ENCODE measurements at places on chromosomes 13 and 19. TPM values are rescaled to one million over a fixed set of nuclear protein-coding genes. Genes with fewer than 3 reads are reported as not detected.
A peak's percentile ranks its signal among the peaks of the same experiment; 100 is the strongest.

GRCh38 chr19:29866011-29866410, 54.2 kb downstream of the CCNE1 start:
- no peak for DNase-seq

DNA sequence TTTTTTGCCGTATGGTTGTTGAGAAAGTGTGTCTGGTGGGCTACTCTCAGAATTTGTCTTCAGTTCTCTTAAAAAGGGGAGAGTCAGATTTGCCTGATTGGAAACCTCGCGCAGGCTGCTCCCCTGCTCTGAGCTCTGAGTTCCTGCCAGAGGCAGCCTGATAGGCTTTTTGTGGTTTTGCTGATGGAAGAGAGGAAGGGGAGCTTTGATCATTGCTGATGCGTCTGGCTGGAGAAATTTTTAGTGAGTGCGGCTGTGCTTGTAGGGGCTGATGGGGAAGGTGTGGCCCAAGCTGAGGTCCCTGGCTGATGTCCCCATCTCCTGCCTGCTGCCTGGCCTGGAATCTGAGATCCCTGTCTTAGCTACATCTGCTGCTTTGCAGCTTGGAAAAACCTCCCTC, 2.8 kb downstream of the CHST8 start:
- DNase-seq, result no peak

- DNase-seq, result no peak
Measured at GRCh38 chr13:53174545-53174944, 145.9 kb downstream of the OLFM4 start.

GRCh38 chr19:28422791-28423650, 789.9 kb downstream of the UQCRFS1 start:
- DNase-seq, result no peak

DNA sequence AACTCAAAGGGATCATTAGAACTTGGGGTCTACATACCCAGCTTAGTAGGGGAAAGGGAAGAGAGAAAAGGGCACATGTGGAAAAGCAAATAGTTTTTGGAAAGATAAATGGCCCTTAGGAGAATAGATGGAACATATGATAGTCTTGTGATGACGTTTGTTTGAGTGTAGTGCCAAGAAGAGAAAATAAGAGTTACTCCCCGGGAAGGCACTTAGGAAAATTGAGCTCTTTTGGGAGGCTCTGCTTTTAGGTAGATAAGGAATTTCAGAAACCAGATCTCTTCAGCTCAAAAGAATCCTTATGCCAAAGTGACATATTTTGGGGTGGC, 44.8 kb upstream of the SERTM1 start:
- no peak for DNase-seq

GRCh38 chr19:2982983-2983350, 5.6 kb downstream of the TLE6 start:
- DNase-seq, result no peak

DNA sequence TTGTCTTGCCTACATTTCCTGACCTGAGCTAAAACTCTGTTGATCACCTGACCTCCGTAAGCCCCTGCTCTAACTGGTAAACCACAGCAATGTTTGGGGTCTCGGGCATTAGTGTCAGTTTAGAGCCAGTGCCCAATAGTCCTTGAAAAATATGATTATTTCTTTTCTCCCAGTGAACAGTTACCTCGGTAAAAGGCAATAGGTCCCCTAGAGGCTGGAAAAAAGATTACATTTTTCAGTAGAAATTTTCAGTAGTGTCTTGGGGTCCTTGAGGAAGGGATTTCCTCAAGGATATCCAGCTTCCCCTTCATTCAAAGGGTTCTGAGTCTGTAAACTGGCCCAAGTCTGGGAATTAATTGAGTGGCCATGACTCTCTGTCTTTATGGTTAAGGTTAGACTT, 177.5 kb downstream of the SLC7A1 start:
- DNase-seq, result no peak

The BICRA gene
- total RNA-seq, result 14.4 TPM

GRCh38 chr13:73635166-73635787, 498.9 kb downstream of the KLF12 start:
- DNase-seq, result no peak

DNA sequence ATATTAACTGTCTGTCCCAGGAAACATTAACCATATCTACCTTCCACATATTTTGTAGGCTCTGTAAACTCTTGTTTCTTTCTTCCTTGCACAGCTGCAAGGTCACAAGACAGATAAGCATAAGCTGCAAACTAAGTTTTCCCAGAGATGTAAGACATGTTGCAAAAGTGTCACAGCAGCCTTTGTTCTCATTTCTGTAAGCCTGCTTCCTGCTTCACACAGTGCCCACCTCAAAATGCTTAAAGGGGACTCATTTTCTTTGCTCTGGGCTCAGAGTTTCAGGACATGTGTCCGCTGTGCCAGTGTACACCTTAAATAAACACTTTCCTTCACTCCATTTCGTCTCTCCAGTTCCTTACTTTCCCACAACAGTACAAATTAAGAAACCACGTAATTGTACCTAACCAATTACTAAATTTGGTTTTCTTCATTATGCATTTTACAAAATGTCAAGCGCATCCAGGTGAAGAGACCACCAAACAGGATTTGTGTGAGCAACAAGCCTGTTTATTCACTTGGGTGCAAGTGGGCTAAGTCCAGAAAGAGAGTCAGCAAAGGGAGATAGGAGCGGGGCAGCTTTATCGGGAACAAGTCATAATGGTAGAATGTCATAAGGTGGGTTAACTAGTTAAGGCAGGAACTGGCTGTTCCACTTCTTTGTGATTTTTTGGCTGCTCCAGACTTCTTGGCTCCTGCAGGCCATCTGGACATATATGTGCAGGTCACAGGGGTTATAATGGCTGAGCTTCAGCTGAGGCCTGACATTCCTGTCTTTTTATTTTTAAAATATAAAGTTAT, 12.7 kb upstream of the ZNF431 start:
- no peak for DNase-seq

- peak; percentile 34 for DNase-seq
Measured at GRCh38 chr19:18733196-18733647, 49.7 kb downstream of the CRTC1 start.

The FCER2 gene
- 0.78 TPM for total RNA-seq

The PKN1 gene
- total RNA-seq, result 160 TPM

DNA sequence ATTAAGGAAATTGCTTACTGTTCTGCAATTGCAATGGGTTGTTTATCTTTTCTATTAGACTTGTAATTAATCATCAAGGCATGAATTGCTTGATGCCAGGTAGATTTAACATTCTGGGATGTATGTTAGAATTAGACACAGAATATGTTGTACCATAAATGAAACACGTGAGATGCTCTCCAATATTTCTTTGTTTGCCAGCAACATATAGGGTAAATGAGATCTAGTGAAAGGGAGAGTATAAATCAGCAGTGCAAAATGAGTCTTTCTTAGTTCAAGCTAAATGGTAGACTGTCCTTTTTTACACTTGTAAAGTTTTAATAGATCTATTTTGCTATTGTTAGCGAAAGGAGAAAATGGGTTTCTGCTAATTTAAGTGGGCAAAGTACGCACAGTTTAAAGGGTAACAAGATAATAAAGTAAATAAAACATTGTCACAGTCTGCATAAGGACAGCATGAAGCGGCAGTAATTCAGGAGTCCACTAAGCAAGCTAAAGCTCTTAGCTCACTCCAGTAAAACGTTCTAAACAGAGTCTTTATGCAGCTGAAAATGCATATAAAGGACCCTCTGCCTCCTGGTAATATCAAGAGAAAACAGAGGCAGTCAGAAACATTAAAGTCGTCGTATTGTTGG, 1137.1 kb downstream of the OLFM4 start:
- DNase-seq, result no peak

The ZNF816 gene
- 11.8 TPM for total RNA-seq

- DNase-seq, result no peak
Measured at GRCh38 chr13:49632156-49632555, 3.8 kb downstream of the ARL11 start.

DNA sequence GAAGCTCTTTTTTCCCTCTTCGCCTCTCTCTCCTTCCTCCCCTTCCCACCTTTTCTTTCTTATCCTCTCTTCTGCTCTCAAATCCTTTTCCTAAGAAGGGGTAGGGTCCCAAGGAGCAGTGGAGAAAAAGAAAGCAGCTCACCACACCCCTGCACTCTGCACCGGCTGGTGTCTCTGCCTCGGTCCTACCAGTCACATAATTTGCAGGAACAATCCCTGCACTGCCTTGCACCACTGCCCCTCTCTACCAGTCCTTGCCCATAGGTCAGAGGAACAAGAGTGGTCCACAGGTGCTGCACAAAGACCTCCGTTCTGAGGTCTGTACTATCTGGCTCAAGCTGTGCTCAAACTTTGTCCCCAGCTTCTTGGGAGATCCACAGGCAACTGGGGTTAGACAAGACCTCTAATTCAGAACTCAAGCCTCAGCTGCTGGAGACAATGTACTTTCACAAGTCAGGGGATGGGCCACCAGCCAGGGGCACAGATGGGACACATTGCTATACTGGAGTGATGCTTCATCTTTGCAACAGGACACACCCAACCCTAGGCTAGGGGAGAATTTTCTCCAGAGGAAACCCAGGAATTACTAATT, 125.4 kb upstream of the ZNF507 start:
- no peak for DNase-seq

GRCh38 chr19:53594811-53595509, 36.8 kb upstream of the DPRX start:
- no peak for DNase-seq

DNA sequence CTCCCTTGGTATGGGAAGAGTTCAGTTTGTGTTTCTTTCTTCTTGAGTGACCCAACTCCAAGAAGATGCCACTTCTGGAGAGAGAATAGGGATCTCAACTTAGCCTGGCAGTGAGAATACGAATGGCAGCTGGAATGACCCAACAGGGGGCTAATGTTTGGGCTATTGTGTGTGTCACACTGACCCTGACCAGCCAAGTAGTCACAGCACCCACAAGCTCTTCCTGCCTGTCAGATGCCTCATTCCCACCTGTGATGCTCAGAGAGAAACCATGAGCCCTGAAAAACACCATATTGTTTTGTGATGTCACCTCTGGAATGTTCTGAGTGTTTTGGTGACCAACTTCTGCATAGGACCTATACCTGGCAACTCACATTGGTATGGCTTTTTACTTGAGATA, at the start of gene CBY2:
CBY2 (plus strand) TSS at position 233 of the 400 bp plus-strand sequence; CDS start at position 304, 71 bp downstream.
- no peak for DNase-seq

DNA sequence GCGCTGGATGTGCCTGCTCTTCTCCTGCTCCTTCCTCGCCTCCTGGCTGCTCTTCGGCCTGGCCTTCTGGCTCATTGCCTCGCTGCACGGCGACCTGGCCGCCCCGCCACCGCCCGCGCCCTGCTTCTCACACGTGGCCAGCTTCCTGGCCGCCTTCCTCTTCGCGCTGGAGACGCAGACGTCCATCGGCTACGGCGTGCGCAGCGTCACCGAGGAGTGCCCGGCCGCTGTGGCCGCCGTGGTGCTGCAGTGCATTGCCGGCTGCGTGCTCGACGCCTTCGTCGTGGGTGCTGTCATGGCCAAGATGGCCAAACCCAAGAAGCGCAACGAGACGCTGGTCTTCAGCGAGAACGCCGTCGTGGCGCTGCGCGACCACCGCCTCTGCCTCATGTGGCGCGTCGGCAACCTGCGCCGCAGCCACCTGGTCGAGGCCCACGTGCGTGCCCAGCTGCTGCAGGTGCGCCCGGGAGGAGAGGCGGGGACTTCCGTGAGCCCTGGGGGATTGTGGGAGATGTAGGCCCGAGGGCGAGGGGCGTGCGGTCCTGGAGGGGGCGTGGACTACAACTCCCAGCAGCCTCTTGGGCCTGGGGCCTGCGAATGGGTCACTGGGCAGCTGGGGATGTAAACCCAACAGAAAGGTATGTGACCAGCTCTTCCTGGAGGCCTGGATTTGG, 6.7 kb downstream of the KCNJ14 start:
- DNase-seq, result no peak

The C19orf67 gene
- not detected for total RNA-seq

GRCh38 chr13:20349564-20350381, 117.7 kb upstream of the GJB6 start:
- no peak for DNase-seq

The DPF1 gene
- total RNA-seq, result not detected

The ZNF93 gene
- total RNA-seq, result 9.3 TPM

The DHDH gene
- total RNA-seq, result 0.43 TPM

DNA sequence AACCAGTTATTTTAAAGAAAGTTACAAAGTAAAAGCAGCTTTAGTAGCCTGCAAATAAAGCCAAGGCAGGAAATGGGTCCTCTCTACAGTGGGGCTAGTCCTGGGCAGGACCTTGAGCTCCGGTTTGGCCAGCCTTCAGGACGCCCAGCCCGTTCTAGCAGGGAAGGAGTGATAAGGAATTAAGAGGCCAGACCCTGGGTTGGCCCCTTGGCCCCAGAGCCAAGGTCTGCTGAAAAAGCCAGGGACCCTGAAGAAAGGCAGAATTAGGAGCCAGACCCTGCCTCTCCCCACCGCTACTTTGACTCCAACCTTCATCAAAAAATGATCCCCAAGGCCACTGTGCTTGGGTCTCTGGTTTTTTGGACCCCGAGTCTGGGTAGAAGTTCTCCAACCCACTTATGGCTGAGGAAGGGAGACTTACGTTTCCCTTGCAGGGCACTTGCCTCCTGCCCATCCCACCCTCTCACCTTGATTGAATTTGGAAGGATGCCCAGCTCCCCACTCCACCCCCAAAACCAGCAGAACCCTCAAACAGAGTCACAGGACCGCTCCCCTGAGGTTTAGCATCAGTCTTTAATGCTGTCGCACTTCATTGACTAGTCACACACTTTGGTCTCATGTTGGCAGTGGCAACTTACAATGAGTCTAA, 3.9 kb downstream of the DNAJB1 start:
- DNase-seq, result peak; percentile 58

- no peak for DNase-seq
Measured at GRCh38 chr13:33323801-33324510, 38.4 kb upstream of the STARD13 start.

The TTC9B gene
- not detected for total RNA-seq

DNA sequence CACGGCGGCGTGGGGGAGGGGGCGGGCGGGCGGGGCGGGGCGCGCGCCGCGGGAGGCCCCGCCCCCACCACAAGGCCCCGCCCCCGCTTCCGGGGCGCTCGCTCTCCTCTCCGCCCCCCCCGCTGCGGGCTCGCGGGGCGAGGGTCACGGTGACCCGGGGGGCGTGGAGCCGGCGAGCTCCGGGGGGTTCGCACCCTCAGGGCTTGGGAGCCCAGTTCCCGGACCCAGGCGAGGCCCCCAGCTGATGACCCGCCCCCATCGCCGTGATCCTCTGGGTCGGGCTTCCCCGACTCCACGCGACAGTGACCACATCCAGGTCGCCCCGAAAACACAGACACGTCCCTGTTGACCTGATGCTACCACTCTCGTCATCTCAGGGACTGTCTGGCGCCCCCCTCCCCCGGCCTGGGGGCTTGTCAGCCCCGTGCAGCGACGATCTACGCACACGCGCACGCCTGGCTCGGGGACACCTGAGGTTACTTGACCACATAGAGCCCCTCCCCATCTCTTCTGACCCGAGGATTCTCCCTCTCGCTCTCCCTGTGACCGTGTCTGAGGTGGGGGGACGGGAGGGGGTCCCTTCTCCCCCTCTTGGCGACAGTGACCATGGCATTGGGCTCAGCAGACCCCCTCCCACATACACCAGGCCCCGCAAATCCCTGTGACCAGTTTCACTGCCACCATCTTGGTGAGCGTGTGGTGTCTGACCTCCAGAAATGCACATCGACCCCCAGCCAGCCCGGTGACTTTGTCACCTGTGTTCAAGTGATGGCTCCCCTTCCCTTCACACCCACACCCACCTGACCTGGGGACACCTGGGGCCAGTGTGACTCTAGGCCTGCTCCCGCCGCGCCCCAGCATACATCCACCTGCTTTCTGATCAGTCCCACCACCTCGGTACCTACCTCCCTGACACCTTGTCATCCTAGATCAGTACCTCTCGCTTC, 670 bp downstream of the MAP2K7 start:
- DNase-seq, result peak; percentile 84

Data from natural killer cell treated with Interleukin-12 subunit alpha and Interleukin-12 subunit beta and Interleukin-15 and Interleukin-18, amount 100 ng/mL, for 72 hours (primary cell).